Activated T-helper 2 cell treated with anti-CD3 and anti-CD28 coated beads, Interferon-gamma antibody, Interleukin-2, Interleukin-4, amounts not matched to agents 10 μg/mL and 5 μg/mL and 100 μg/mL, durations not matched to agents 14 hours and 24 hours and 36 hours (primary cell): ENCODE measurements at places on chromosomes 6 and 20. TPM values are rescaled to one million over a fixed set of nuclear protein-coding genes. Genes with fewer than 3 reads are reported as not detected.

SLC22A7 gene
- not detected in 2 replicates for total RNA-seq

IP6K3 gene
- not detected in 2 replicates for total RNA-seq

CDSN gene
- total RNA-seq, result not detected in 2 replicates

COL19A1 gene
- total RNA-seq, result 0.14 and 0.16 TPM in 2 replicates

PXMP4 gene
- total RNA-seq, result 7.4 TPM in 2 replicates

DNA sequence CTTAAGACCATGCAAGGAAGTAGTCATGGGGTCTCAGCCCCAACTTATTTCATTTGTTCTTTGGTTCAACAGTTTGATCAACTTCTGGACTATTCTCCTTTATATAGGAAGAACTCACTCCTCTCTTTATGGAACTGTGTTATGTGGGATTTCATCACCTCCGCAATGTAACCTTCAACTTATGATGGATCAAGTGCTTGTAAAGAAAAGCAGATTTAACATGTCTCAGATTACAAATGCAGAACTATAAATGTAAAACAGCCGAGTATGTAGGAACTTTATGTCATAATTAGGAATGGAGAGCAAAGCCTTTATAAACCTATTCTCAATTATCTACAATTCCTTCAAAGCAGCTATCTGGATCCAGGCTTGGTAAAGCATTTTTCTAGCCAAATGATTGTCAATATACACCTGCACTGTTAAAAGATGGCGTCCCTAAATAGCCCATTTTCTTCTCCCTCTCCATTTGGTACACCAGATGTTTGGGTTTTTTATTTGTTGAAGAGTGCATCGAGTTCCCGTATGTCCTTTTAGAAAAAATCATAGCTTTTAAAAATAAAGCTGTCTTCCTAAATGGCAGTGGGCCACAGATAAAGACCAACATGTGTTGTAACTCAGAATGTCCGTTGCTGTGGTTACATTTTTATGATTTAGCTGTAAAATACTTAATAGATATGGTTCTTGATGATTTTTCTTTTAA is 985.1 kb upstream of the SLC35B3 start:
- no peak for DNase-seq

- no peak for DNase-seq
These were observed 11.8 kb downstream of the TNXB start for GRCh38 chr6:32097364-32097763.

DNA sequence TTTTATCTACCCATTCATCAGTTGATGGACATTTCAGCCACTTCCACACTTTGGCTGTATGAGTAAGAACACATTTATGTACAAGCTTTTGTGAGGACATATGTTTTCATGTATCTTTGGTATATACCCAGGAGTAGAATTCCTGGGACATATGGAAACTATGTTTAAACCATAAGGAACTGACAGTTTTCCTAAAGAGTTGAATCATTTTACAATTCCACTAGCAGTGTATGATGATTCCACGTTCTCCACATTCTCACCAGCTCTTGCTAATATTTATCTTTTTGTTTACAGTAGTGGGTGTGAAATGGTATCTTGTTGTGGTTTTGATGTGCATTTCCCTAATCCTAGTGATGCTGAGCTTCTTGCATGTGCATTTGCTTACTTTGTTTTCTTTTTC is 338.1 kb downstream of the PLCB1 start:
- no peak for DNase-seq

DNA sequence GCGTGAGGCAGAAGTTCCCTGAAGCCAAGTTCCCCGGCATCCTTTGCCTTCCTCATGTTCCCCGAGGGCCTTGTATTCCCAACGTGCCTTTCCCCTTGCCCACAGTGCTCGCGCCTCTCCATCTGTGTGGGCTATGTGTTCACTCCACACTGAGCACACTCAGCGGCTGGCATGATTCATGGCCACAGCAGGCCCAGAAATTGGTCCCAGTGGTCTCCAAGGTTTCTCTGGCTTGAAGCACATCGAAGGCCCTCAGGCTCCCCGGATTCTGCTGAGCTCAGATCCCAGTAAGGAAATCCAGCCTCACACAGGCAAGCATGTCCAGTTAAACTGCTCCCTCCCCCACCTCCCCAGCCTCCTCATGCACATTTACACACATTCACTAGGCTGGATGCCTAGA is 123.6 kb downstream of the ISM1 start:
- DNase-seq, result no peak

- DNase-seq, result no peak
These were observed 45.7 kb upstream of the NEDD9 start for GRCh38 chr6:11278207-11278559.

DNA sequence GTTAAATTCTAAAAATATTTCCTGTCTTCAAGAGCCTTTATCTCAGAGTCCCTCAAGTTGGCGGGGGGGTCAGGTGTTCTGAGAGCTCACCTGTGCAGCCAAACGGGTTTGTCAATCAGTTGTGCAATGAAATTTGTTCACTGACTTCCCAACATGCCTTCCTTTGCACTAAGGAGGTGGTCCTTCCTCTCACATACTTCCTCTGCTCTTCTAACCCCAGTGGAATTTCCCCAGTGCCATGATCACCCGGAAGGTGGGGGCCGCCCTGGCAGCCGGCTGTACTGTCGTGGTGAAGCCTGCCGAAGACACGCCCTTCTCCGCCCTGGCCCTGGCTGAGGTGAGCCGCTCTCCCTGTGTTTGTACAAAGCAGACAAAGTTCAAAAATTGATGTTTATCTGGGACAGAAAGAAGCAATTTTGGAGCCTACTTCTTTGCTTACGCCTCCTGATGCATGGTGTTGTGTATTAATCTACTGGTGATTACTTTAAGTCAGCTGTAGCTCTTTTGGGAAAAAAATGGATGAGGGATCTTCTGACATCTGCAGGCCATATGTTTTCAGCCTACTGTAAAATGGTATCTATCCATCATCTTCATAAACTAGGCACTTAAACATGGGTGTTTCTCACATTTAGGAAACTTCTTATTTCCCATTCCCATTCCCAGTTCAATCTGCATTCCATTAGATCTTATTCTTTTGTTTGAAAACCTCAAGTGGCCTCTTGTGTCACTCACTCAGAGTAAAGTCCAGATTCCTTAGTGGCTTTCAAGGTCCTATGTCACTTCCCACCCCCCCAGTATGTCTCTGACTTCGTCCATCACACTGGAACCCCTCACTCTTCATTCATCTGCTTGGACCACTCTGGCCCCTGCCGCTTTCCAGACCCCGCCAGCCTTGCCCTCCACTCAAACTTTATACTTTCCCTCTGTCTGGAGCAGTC is 10.1 kb downstream of the ALDH5A1 start:
- DNase-seq, result no peak
